GM23338 (cell line): ENCODE measurements at places on chromosomes 7 and 10. TPM values are rescaled to one million over a fixed set of nuclear protein-coding genes. Genes with fewer than 3 reads are reported as not detected.
A peak's percentile ranks its signal among the peaks of the same experiment; 100 is the strongest.

GRCh38 chr10:10014846-10015245 lies 1002.8 kb upstream of the CELF2 start:
- H3K36me3 ChIP-seq = no peaks in the 10 kb centered on the region
- no peak for DNase-seq
- H3K27ac ChIP-seq = no peak overlapping the region
- no peak overlapping the region for H3K4me3 ChIP-seq

DNA sequence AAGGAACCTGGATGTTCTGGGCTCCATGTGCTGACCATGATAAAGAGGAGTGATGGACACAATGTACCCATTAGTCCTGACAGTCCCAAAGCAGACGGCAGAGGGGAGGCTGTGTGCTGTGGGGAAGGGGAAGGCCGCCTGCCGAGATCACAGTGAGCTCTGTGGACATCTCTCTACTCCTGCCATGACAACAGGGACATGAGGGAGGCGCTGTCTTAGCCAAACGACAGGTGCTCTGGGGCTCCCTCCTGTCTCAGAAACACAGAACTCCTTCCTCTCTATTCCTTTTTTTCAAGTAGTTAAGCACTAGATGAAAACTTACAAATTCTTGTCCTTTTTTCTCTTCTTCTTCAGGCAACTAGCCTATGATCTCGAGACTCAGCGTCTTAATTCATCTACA lies 113.1 kb downstream of the RNF32 start:
- DNase-seq = peak; percentile 71
- H3K27me3 ChIP-seq = no peaks in the 10 kb centered on the region
- H3K4me1 ChIP-seq = no peaks in the 10 kb centered on the region; the same call in 1 of the 2 replicates
- H3K27ac ChIP-seq = no peak overlapping the region
- peaks cover 4% of the 10 kb centered on the region; the same call in 1 of the 2 replicates for H3K36me3 ChIP-seq

Gene EPDR1
- total RNA-seq = 9.5 and 13.8 TPM in 2 replicates

DNA sequence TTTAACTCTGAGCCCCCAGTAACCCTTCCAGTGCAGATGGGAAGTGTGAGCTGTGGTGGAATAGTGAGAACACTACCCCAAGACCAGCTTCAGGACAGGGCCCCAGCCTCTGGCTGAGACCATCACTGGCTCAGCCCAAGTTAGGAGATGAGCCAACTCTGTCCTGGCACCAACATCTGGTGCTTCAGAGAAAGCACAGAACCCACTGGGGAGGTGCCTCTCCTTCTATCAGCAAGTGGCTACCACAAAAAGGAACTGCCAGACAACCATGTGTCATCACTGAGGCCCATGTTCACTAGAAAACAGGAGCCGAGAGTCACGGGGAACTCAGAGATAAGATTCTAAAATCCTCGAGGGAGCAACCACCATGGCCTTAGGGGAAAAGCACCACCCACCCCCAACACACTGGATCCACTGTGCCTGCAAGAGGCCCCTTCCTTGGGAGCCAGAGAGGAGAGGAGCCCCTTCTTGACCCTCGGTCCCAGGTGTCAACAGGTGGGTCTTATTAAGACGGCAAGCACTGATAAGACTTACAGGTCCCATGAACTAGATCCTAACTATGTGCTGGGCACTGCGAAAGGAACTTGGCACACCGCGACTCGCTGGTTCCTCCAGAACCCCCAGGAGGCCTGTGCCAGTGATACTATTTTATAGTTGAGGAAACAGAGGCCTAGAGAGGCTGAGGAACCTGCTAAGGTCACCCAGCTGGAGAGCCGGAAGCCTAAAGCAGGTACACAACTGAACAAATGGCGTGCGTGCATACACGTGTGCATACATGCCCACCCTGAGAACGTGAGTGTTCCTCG lies 102.7 kb downstream of the FAM53B start:
- no peak for DNase-seq
- no peaks in the 10 kb centered on the region for H3K27me3 ChIP-seq
- no peaks in the 10 kb centered on the region for H3K4me1 ChIP-seq
- H3K36me3 ChIP-seq = no peaks in the 10 kb centered on the region
- H3K27ac ChIP-seq = no peak overlapping the region

DNA sequence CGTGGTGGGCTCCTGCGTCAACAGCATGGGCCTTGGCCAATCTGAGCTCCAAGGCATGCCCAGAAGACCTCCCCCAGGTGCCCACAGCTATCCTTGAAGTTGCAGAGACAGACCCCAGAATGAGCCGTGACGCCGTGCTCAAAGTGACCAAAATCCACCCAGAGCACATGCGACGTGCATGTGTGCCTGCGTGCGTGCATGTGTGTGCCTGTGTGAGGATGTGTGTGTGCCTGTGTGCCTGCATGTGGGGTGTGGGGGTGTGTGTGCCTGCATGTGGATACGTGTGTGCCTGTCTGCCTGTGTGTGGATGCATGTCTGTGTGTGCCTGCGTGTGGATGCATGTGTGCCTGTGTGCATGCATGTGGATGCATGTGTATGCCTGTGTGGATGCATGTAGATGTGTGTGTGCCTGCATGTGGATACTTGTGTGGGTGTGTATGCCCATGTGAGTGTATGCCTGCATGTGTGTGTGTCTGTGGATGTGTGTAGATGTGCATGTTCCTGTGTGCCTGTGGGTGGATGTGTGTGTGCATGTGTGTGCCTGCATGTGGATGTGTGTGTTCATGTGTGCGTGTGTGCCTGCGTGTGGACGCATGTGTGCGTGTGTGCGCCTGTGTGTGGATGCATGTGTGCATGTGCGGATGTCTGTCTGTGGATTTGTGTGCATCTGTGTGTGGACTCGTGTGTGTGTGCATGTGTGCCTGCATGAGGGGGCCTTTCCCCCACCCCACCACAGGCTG lies 42.6 kb downstream of the PWWP2B start:
- no peak overlapping the region for H3K4me3 ChIP-seq
- no peaks in the 10 kb centered on the region for H3K27me3 ChIP-seq
- no peaks in the 10 kb centered on the region for H3K4me1 ChIP-seq
- no peak for DNase-seq
- H3K36me3 ChIP-seq = no peaks in the 10 kb centered on the region

- DNase-seq = no peak
- H3K27me3 ChIP-seq = no peaks in the 10 kb centered on the region
- H3K4me3 ChIP-seq = no peak overlapping the region
These were observed 494.0 kb downstream of the MAGI2 start for GRCh38 chr7:78959477-78959876.

- no peaks in the 10 kb centered on the region for H3K27me3 ChIP-seq
- H3K27ac ChIP-seq = no peak overlapping the region
- H3K36me3 ChIP-seq = 0 out of 2 replicates have a peak, but pooled peaks cover 5% of the 10 kb centered on the region
These were observed 582.3 kb upstream of the CNTNAP2 start for GRCh38 chr7:145534301-145534700.

GRCh38 chr10:7419998-7420397 lies 9.2 kb upstream of the SFMBT2 start:
- no peak overlapping the region for H3K4me3 ChIP-seq
- DNase-seq = no peak
- H3K27me3 ChIP-seq = peaks cover 10% of the 10 kb centered on the region

DNA sequence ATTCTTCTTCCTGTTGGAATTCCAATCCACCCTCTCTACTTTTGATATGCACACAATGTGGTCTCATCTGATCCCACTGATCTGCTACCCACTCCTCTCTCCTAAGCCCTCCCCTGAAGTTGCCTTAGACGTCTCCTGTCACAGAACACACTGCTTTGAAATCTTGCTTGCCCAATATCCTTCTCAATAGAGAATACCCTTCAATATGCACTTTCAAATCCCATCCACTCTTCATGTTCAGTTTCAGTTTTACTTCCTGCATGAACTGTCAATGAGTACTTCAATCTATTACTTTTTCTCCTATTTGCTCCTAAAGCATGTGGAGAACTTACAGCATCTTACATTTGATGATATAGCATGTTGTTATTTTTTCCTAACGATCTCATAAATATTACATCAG lies 93.5 kb downstream of the UPF2 start:
- no peaks in the 10 kb centered on the region for H3K27me3 ChIP-seq
- no peak overlapping the region for H3K27ac ChIP-seq
- no peak for DNase-seq
- H3K36me3 ChIP-seq = no peaks in the 10 kb centered on the region
- peaks cover 4% of the 10 kb centered on the region; the same call in 1 of the 2 replicates for H3K4me1 ChIP-seq

DNA sequence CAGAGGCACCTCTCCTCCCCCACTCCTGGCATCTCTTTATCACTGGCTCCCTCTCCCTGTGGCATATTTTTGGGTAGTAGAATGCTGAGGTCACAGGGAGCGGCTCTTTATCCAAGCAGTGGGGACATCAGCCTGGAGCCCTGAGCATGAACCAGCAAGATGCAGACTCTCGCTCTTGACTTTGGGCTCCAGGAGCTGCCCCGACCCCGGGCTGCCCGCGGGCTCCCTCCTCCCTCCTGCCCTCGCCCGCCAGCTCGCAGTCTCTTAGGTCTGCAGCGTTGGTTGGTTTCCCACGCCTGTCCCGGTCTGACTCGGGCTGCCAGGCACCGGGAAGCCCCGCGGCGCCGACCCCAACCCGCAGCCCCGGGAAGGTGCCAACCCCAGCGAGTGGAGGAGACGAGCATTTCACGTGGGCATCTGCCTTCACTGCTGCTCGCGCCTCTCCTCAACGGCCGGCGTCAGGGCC lies 1.3 kb downstream of the INSYN2A start:
- DNase-seq = peak; percentile 52
- H3K27ac ChIP-seq = no peak overlapping the region
- H3K4me3 ChIP-seq = peak overlapping the region; percentile 67
- peaks cover 12% of the 10 kb centered on the region; the same call in 1 of the 2 replicates for H3K4me1 ChIP-seq
- peaks cover 49% of the 10 kb centered on the region for H3K27me3 ChIP-seq

DNA sequence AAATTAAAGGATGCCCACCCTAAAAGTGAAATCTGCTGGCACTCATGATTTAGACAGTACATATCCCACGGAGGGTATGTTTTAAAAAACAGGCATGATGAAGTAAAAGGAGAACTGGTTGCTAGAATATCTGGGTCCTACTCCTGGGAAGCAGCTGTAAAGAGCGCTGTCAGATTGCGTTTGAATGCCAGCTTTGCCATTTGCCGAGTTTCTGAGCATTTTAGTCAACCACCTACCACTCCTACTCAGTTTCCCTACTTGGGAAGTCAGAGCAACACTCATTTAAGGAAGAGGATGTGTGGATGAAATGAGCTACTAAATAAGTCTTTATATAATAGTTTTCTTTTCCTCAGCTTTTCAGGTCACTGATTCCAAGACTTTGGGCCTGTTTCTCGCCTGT lies 1.1 kb upstream of the UMAD1 start:
- H3K36me3 ChIP-seq = peaks cover 10% of the 10 kb centered on the region; the same call in 1 of the 2 replicates
- peak overlapping the region; percentile 64 for H3K27ac ChIP-seq
- no peak for DNase-seq
- peak overlapping the region; percentile 60 for H3K4me3 ChIP-seq
- no peaks in the 10 kb centered on the region for H3K27me3 ChIP-seq
- H3K4me1 ChIP-seq = peaks cover 9% of the 10 kb centered on the region

DNA sequence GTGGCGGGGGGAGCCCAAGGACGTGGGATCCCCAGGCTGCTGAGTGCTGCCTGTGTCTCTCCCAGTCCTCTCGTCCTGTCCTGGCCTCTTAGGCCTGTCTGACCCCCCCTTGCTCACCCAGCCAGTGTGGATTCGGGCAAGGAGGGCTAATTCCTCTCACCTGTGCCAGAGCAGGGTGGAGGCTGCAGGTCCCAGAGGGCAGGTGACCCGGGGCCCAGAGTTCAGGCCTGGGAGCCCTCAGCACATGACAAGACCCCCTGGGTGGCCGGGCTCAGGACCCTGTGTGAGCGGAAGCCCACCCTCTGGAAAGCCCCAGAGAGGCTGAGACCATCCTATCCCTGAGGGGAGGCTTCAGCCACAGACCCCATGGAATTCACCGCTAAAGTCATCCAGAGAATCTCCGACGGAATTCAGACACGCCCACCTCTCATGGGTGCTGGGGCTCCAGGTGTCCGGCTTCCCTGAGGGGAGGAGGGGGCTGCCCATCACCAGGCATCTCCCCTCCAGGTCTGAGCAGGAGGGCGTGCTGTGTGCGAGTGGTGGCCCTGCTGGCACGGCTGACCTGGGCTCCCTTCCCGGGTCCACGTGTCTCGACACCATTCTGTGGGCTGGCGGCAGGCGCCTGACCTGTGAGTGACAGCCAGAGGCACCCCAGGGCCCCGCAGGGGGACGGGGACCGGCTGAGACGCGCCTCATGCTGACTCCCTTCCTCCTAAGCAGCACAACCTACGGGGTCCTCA lies 5.0 kb downstream of the KNDC1 start:
- no peak overlapping the region for H3K27ac ChIP-seq
- no peak overlapping the region for H3K4me3 ChIP-seq
- no peak for DNase-seq
- H3K36me3 ChIP-seq = no peaks in the 10 kb centered on the region; the same call in 1 of the 2 replicates

Gene SFR1
- total RNA-seq = 8.3 and 8.8 TPM in 2 replicates

DNA sequence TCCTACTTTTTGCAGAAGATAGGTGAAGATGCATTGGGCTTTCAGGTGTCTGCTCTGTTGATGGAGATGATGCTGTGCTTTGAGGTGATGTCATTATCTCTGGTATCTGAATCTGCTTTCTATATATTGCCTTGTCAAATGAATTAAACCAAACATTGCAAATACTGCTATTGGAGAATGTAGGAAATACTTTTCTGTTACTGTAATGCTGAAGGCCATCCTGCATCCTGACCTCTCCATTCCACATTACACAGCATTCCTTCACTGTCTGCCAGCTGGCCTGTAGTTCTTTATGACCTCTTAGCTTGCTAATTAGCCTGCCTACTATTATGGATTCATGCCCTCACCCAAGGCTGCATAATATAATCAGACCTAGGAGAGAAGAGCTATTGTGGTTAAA lies 73.2 kb downstream of the VCL start:
- H3K4me1 ChIP-seq = peaks cover 37% of the 10 kb centered on the region
- peaks cover 5% of the 10 kb centered on the region for H3K36me3 ChIP-seq
- H3K4me3 ChIP-seq = no peak overlapping the region
- H3K27me3 ChIP-seq = no peaks in the 10 kb centered on the region
- H3K27ac ChIP-seq = peak overlapping the region; percentile 61
- peak; percentile 58 for DNase-seq
